ENCODE measurements at places on chromosomes 16 and 17. TPM values are rescaled to one million over a fixed set of nuclear protein-coding genes. Genes with fewer than 3 reads are reported as not detected.

Gene ACSM5
- 5.6 TPM for total RNA-seq

Gene C16orf46
- not detected for total RNA-seq

Gene EVPLL
- total RNA-seq = not detected

Gene PRR29
- total RNA-seq = 3.7 TPM

DNA sequence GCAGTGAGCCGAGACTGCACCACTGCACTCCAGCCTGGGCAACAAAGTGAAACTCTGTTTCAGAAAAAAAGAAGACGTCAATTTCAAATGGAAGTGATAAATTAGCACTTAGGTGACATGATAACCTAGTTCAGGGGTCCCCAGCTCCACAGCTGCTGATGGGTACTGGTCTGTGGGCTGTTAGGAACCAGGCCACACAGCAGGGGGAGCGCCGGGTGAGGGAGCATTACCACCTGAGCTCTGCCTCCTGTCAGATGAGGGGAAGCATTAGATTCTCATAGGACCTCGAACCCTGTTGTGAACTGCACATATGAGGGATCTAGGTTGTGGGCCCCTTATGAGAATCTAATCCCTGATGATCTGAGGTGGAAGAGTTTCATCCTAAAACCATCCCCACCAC, 253.0 kb downstream of the FOXL1 start:
- no peak for DNase-seq

GRCh38 chr17:28959471-28959871, 8.2 kb upstream of the PHF12 start:
- peak; percentile 59 for DNase-seq

Data from spleen (tissue), 13 donors.